ENCODE measurements at places on chromosomes 16 and 17. TPM values are rescaled to one million over a fixed set of nuclear protein-coding genes. Genes with fewer than 3 reads are reported as not detected.

ZSWIM7 gene
- 41.6 TPM for total RNA-seq

SOX9 gene
- total RNA-seq, result 65.9 TPM

SLC35G6 gene
- not detected for total RNA-seq

TBC1D26 gene
- total RNA-seq, result not detected

SYCE1L gene
- total RNA-seq, result 3.4 TPM

CCL23 gene
- total RNA-seq, result not detected

GNG13 gene
- not detected for total RNA-seq

TSEN54 gene
- 22.5 TPM for total RNA-seq

PLCD3 gene
- 61.9 TPM for total RNA-seq

PPP1R1B gene
- total RNA-seq, result not detected

TXNL4B gene
- total RNA-seq, result 11.7 TPM

TNP2 gene
- not detected for total RNA-seq

NLGN2 gene
- total RNA-seq, result 8.3 TPM

OTOA gene
- total RNA-seq, result 0.17 TPM

SPATA32 gene
- not detected for total RNA-seq

TNFRSF17 gene
- not detected for total RNA-seq

CTRB1 gene
- total RNA-seq, result not detected

CIITA gene
- total RNA-seq, result 0.04 TPM

SPATA22 gene
- not detected for total RNA-seq

IST1 gene
- 224 TPM for total RNA-seq

TUBB3 gene
- total RNA-seq, result 599 TPM

ZNF319 gene
- total RNA-seq, result 15.7 TPM

MT4 gene
- not detected for total RNA-seq

MEIOC gene
- 5.6 TPM for total RNA-seq

DYNLRB2 gene
- not detected for total RNA-seq

HBM gene
- total RNA-seq, result not detected

C1QTNF8 gene
- not detected for total RNA-seq

CDC42EP4 gene
- 41.9 TPM for total RNA-seq

Measured in kidney epithelial cell (primary cell).